ENCODE measurements at places on chromosomes 16 and 17.

DNA sequence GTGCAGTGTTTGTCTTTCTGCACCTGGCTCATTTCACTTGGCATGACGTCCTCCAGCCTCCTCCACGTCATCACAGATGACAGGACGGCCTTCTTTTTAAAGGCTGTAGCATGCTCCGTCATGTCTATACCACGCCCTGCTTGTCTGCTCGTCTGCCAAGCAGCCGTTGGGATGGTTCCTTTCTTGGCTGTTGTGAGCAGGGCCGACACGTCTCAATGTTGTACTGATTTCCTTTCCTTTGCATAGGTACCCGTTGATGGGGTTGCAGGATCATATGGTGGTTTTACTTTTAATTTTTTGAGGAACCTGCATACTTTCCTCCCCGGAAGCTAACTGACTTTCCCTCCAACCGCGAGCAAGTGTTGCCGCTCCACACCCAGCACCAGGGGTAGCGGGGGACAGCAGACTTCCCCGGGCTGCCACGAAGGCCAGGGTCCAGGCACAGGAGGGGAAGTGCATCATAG, 212.2 kb upstream of the ZNF469 start:
- DNase-seq: no peak

GRCh38 chr16:9370061-9370491, 278.6 kb downstream of the HAPSTR1 start:
- no peak for DNase-seq

- DNase-seq: no peak
Observed at GRCh38 chr17:33163533-33164168, 129.4 kb downstream of the ASIC2 start.

DNA sequence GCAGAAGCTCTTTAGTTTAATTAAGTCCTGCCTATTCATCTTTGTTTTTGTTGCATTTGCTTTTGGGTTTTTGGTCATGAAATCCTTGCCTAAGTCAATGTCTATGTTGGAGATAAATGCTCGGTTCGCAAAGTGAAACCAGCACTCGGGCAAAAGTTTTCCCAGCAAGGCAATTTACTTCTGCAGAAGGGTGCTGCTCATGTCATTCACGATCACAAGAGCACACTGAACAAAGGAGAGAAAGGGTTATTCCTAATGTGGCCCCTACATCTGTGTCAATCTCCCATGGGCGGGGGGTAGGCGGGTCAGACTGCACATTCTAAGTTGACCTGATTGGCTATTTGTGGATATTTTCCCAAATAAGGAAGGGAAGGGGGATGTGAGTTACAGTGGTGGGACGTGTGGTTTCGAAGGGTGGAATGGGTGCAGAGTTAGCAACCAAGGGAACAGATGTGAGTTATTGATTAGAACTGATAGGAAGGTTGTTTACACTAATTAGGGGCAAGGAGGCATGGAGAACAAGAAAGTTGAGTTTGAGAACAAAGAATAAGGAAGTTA, 23.0 kb downstream of the ATF7IP2 start:
- no peak for DNase-seq

DNA sequence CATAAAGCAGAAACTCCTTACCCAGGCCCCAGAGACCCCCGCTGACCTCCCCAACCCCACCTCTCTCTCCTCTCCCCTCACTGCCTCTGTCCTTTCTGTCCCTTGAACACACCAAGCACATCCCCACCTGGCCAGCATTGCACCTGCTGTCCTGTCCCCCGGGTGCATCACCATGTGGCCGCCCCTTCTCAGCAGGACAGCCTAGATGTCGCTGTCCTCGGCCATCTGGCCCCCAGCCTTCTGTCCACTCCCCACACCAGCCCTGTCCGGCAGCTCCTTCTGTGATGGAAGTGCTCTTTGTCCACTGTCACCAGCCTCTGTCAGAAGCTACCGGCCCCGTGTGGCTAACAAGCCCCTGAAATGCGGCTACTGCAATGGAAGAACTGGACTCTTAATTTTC, 12.3 kb upstream of the MPRIP start:
- no peak for DNase-seq

DNA sequence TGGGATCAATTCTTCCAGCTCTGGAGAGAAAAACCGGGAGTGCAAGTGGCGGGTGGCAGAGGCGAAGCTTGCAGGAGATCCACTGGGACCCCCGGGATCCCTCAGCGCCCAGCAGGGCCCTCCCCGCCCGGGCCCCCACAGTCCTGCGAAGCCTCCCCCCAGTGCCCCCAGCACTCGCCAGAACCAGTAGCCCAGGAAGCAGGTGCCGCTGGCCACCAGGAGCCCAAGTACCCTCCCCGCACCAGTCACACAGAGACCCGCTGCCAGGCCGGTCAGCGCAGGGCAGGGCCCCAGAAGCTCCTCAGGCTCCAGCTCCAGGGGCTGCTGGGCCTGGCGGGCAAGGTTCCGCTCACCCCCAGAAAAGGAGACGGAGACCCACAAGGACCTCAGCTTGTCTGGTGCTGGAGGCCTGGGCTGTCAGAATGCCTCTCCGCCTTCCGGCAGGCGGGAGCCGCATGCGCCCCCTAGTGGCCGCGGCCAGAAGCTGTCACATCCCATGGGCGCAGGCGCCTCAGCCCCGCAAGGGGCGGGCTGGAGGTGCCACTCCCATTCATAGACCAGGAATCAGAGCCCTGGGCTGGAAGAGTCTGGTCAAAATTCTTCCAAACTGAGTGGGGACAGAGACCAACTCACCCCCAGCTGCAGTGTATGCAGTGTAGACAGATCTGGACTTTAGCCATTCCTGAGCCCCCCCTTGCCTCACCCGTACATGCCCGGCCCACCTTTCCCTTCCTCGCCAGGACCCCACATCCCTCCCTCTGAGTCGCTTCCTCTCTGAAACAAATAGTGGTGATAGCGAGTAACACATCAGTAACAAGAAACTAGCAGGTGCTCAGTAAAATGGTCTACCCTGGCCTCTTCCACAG, 1002.3 kb downstream of the KCNJ18 start:
- DNase-seq: no peak

GRCh38 chr16:81885976-81886586, 107.0 kb downstream of the PLCG2 start:
- DNase-seq: peak; percentile 20

DNA sequence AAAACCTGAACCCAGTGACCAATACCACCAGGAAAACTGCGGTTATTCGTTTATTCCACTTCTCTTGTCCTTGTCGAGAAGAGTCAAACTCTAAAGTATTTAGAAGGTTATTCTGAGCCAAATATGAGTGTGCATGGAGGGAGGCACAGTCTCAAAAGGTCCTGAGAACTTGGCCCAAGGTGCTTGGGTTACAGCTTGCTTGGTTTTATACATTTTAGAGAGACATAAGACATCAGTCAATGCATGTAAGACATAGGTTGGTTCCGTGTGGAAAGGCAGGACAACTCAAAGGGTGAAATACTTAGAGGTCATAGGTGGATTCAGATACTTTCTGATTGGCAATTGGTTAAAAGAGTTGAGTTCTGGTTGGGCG, 681 bp upstream of the TRAP1 start:
- no peak for DNase-seq

- DNase-seq: peak; percentile 39
Observed at GRCh38 chr17:1275962-1276736, 3.3 kb upstream of the TRARG1 start.

DNA sequence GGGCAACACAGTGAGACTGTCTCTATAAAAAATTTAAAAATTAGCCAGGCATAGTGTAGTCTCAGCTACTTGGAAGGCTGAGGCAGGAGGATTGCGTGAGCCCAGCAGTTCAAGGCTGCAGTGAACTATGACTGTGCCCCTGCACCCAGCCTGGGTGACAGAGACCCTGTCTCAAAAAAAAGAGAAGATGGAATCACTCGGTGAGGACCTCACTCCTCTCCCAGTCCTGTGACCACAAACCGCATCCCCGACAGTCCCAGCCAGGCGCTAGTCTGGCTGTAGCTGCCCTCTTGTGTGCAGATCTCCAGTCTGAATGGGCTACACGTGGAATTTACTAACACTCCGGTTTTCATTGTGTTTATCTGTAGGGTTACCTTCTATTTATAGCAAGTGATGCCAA, 11.1 kb downstream of the DEXI start:
- DNase-seq: no peak

- DNase-seq: peak; percentile 51
Observed at GRCh38 chr17:64032081-64032480, 11.6 kb upstream of the ICAM2 start.

GRCh38 chr16:60810250-60810649, 1226.0 kb downstream of the CDH8 start:
- DNase-seq: peak; percentile 54

- DNase-seq: peak; percentile 59
Observed at GRCh38 chr17:57577751-57578607, 167.1 kb downstream of the CCDC182 start.

DNA sequence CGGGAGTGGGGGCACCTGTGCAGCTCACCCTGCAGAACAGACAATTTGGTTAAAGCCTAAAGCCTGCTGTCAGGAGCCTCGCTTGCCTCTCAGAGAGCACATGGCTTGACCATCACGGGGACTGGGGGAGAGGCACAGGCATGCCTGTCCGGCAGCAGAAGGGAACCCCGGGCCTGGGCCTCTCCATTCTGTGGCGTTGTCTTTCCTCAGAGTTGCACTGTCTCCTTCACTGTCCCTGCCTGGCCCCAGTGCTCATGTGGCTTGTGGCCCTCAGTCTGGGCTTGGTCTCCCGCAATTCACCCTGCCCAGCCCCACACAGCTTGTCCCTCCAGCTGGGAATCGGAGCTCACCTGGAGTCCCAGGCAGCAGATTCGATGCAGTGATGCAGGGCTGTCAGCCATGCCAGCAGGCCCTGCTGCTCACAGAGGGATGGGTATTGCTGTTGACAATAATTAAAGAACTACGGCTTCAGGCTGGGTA, 189.9 kb downstream of the SEC14L1 start:
- no peak for DNase-seq

GRCh38 chr16:85642762-85643358, 29.7 kb downstream of the GSE1 start:
- no peak for DNase-seq

- DNase-seq: no peak
Observed at GRCh38 chr17:50768346-50768761, 1.0 kb upstream of the ANKRD40CL start.

DNA sequence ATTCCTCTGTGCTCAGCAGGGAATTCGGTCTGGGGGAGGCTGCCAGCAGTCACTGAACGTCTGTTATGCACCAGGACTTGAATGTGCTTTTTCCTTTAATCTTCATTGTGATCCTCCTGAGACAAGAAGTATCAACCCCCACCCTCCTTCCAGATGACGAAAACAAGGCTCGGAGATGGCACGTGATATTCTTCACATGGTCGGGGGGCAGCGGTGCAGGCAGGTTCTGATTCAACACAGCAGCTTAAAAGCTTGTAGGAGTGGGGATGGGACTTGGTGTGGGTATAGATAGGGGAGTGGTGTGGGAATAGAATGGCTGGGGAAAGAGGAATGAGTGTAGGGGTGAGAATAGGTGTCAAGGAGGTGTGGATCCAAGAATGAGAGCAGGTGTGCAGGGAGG, 6.4 kb downstream of the NECAB2 start:
- no peak for DNase-seq

DNA sequence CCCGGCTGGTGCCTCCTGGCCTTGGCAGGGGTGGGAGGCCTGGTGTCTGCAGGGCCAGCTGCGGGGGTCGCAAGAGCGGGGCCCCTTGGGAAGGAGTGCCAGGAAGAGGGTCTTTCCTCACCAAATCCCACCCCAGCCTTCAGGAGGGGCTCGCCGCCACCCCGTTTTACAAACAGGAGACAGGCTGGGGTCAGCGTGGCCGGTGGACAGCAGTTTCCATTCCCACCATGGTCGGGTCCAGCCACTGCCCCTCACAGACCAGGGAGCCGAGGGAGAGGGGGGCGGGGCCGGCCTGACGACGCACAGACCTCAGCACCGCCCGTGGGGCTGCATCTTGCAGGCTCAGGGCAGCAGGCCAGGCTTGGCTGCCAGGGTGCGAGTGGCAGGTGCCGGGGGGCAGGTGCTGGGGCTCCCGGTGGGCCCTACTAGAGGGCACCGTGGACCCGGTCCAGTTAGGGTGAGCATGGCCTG, 7.6 kb downstream of the CBFA2T3 start:
- DNase-seq: no peak

DNA sequence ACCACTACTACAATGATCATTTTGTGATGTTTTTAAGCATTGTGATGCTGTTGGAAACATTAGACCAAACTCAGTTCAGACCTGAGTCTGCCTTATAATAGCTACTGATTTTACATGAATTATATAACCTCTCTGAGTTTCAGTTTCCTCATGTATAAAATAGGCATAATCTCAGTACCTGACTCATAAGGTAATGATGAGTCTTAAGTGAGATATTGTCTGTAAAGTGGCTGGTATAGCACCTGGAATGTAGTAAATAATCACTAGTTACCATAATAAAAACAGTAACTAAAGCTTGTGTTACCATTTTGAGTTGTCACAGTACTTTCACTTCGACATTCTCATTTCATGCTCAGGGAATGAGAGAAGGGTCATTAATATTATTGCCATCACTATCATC, 381.5 kb upstream of the SALL1 start:
- no peak for DNase-seq

DNA sequence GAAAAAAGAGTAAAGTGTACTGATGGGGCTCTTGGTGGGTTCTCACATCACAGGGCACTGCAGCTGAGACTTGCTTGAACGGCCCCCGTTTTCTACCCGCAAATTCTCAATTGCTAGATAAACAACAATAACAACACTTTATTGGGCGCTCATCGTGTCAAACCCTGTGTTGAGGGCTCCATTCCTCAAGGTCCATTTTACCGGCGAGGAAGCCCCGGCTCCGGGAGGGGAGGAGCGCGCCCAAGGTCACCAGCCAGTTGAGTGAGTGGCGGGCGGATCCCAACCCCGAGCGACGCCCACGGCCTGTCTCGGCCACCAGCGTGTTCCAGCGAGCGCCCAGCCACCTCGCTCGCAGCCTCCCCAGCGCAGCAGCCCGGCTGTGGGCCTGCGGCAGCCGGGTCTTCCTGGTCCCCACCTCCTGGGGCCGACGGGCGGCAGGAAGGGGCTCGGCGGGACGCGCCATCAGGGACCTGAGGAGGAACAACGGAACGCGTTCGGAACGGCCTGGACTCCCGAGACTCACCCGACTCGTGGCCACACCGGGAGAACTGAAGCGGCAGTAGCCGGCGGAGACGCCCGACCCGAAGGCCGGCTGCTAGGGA, 373 bp downstream of the CMC2 start:
- DNase-seq: peak; percentile 41

GRCh38 chr17:46262271-46262670, 32.7 kb upstream of the LRRC37A start:
- no peak for DNase-seq

DNA sequence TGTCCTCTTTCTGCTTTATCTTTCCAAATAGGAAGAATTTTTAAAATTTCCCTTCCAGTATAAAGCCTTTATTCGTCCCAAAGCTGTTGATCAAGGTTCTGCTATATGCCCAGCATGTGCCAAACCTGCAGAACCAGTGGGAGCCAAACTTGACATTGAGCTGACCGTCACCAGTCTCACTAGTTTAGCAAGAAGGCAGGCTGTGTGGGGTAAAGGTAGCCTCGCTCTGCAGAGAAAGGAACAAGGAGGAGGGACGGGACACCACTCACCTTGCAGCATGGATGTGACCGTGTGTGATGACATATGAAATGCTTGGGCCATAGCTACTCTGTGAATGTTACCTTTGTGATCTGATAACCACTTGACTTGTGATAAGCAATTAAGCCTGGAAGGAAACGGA, 392.2 kb downstream of the CPPED1 start:
- no peak for DNase-seq

GRCh38 chr16:72198021-72198711, 26.2 kb upstream of the PMFBP1 start:
- DNase-seq: peak; percentile 87

- DNase-seq: no peak
Observed at GRCh38 chr17:8791248-8791909, 7.8 kb downstream of the MFSD6L start.

- no peak for DNase-seq
Observed at GRCh38 chr17:79813297-79814126, 16.6 kb upstream of the CBX8 start.
